Regular cardiac myocyte (primary cell): ENCODE measurements at places on chromosomes 6 and 20. TPM values are rescaled to one million over a fixed set of nuclear protein-coding genes. Genes with fewer than 3 reads are reported as not detected.

Gene SLX4IP
- 3.9 and 4.4 TPM in 2 replicates for total RNA-seq

Gene CSNK2A1
- 120 and 125 TPM in 2 replicates for total RNA-seq

Gene OGFR
- total RNA-seq, result 31.3 and 40.3 TPM in 2 replicates

Gene COL9A3
- total RNA-seq, result under 0.01 and 0.19 TPM in 2 replicates

Gene NQO2
- total RNA-seq, result 26.6 and 27.6 TPM in 2 replicates

Gene ASIP
- total RNA-seq, result not detected in 2 replicates

Gene HNF4A
- under 0.01 and 0.19 TPM in 2 replicates for total RNA-seq

Gene IL20RA
- total RNA-seq, result under 0.01 and 0.28 TPM in 2 replicates

Gene PI16
- 0.28 and 0.38 TPM in 2 replicates for total RNA-seq

Gene SLC26A8
- total RNA-seq, result not detected in 2 replicates

Gene TRIM31
- total RNA-seq, result not detected in 2 replicates

Gene RBM12
- 29.9 and 33.2 TPM in 2 replicates for total RNA-seq

Gene PTPN1
- total RNA-seq, result 22.3 and 34.1 TPM in 2 replicates

Gene ADGRB3
- under 0.01 TPM in 1 of 2 replicates, not detected in the other for total RNA-seq

Gene PLA2G7
- under 0.01 TPM in 1 of 2 replicates, not detected in the other for total RNA-seq

Gene ZSWIM3
- 3.7 and 5.4 TPM in 2 replicates for total RNA-seq

Gene TRIM39
- 9.0 and 9.6 TPM in 2 replicates for total RNA-seq

Gene ATP5F1E
- 22.8 and 25.9 TPM in 2 replicates for total RNA-seq

Gene TCF21
- total RNA-seq, result 8.2 and 8.5 TPM in 2 replicates

Gene CEP85L
- 12.8 and 18.3 TPM in 2 replicates for total RNA-seq

Gene NOTCH4
- total RNA-seq, result 0.85 and 1.5 TPM in 2 replicates

Gene UNC5CL
- total RNA-seq, result under 0.01 TPM in 1 of 2 replicates, not detected in the other

Gene ULBP3
- total RNA-seq, result 7.3 and 16.7 TPM in 2 replicates

Gene CPNE5
- total RNA-seq, result under 0.01 TPM in 1 of 2 replicates, not detected in the other

Gene PRDM1
- 0.58 and 2.0 TPM in 2 replicates for total RNA-seq

Gene EPPIN
- total RNA-seq, result not detected in 2 replicates

Gene LAMP5
- 0.19 TPM in 1 of 2 replicates, not detected in the other for total RNA-seq

Gene TREML2
- under 0.01 TPM in 1 of 2 replicates, not detected in the other for total RNA-seq

Gene MRAP2
- 1.7 and 3.7 TPM in 2 replicates for total RNA-seq

Gene MTHFD1L
- total RNA-seq, result 72.9 and 86.8 TPM in 2 replicates

Gene GSTA3
- not detected in 2 replicates for total RNA-seq

Gene JAG1
- total RNA-seq, result 101 and 117 TPM in 2 replicates

Gene LMBRD1
- 16.5 and 36.1 TPM in 2 replicates for total RNA-seq

Gene NUP153
- 16.1 and 25.9 TPM in 2 replicates for total RNA-seq

Gene THBD
- total RNA-seq, result 18.0 and 20.3 TPM in 2 replicates
